ENCODE measurements at places on chromosomes 7 and 10.

DNA sequence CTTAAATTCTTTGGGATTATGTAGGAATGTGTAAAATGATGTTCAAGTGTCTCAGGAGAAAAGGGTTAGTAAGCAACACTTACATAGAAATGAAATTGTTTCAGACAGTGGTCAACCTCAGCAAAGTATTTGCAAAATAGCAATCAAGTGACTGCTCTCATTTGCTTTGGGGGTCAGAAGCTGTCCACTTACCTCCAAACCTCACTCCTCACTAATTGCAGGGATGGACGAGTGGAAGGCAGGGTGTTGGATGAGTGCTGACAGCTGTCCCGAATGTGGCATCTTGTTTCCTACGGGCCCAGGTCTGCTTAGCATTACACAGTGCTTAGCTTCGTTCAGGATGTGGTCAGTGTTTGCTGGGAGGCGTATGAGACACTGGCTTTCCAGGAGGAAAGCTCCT lies 437.0 kb downstream of the SUGCT start:
- no peak for DNase-seq

DNA sequence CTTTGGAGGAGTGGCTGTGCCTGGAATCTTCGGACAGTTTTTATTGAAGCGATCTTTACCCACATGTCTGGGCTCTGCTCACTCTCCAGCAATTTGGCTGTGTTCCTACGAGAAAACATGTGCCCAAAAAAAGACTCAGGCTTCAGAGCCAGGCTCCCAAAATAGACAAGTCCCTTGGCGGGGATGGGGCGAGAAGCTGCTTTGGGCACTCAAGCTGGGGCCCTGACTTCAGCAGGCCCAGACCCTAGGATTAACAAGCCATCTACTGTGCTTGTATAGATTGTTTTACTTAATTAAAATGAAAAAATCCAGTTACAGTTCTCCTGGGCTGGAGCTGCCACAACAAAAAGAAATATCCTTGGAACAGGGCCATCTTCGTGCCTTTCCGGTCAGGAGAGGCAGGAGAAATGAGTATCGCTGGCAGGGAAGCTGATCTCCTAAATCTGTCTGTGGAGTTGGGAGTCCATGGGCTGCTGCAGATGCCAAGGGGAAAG lies 51.4 kb upstream of the PDCD4 start:
- no peak for DNase-seq

GRCh38 chr10:126519185-126519584 lies 130.9 kb upstream of the ADAM12 start:
- DNase-seq = no peak

GRCh38 chr10:63200431-63200830 lies 67.3 kb downstream of the NRBF2 start:
- DNase-seq = no peak

GRCh38 chr10:7409732-7410168 lies 1.1 kb downstream of the SFMBT2 start:
- DNase-seq = no peak

DNA sequence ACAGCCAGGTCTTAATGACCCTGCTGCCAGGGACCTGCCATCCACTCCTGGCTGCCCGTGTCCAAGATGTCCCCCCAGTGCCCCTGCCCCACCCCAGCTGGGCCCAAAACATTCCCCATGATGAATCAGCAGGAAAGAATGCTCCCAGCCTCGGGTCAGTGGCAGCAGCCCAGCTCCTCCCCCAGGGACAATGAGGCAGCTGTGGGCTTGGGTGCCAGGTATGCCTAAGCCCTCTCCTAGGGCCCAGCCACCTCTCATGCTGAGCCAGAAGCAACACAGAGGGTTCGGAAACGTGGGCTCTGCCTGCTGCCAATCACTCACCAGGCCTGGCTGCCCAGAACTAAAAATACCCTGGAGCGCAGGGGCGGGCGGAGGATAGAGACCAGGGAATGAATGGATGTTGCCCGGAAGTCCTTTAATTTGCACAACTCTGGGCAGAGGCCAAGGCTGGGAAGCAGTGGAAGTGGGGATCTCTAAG lies 1.5 kb upstream of the LOXL4 start:
- DNase-seq = no peak

DNA sequence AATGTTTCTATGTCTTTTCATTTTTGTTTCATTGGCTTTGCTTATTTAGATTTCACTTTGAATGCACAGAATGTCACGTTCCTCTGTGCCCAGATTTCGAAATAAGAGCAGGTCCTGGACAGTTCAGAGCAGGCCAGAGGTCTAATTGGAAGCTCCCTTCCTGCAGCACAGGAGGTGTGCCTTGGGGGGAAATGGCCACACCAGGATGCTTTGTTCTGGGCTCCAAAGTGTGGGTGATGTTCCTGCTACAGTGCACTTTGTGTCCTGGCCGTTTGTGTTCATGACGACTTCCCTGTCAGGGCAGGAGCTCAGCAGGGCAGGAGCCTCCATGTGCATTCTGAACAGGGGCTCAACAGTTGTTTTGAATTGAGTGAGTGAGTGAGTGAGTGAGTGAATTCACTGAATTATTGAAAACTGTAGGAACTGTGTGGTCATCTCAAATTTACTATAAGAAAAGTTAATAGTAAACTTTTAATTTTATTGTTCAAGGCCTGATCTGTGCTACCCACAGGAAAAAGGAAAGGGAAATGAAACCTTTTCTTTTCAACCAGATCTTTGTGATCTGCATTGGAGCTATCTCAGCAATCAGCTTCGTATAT lies 109.5 kb upstream of the GJD4 start:
- DNase-seq = no peak

DNA sequence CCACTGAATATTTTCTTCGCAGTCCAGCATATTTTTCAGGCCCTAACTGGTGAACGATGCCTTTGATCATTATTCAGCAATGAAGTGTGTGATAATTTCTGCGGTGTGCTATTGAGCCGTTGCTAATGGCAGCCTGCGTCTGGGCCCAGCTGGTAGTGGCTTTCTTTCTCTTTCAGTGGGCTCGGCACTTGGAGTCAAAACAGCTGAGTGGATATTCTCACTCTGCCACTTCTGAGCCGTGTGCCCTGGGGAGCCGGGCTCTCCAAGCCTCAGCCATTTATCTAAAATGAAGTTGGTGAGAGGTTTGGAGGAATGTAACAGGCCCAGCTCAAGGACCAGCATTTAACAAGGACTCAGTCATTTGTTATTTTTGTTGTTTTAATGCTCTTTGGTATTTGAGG lies 87.5 kb upstream of the IFRD1 start:
- no peak for DNase-seq

GRCh38 chr7:129405527-129405926 lies 28.7 kb upstream of the STRIP2 start:
- DNase-seq = no peak

Data from stimulated activated CD4-positive, alpha-beta T cell treated with anti-CD3 and anti-CD28 coated beads, TNF-alpha, amount 100 ng/mL, for 4 hours (primary cell).